HCEC 1CT (cell line): ENCODE measurements at places on chromosomes 3 and 15.

GRCh38 chr15:78997981-78998499 is 53.2 kb upstream of the CTSH start:
- DNase-seq: no peak

DNA sequence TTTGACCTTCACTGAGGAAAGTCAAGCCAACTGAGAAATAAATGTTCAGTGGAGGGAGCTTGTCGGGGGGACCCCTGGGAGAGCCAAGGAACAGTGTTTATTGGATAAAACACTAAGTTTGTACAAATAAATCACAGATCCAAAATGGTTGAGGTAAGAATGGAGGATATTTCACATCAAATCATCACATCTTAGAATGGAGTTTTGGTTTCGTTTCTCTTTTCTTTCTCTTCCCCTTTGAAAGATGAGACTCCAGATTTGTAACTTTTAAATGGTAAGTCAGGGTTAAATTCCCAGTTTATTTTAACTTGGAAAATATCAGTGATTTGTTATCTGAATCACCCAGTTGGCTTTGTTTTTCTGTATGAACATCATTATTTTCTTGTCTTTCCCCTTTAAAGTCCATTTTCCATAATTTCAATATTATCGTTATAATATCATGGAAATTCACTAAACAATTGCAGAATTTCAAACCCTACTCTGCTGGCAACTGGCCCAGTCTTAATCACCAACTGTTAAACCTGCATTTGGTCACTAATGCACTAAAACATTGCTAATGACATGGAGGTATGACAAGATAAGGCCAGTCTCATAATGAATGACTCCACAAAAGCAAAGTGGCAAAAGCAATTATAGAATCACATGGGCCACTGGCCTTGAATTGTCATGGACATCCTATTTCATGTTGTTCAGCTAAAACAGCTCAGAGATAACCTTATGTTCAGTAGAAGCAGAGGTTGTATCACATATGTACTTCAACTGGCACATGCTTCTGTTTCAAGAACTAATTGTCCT is 295.1 kb downstream of the SHOX2 start:
- DNase-seq: no peak

DNA sequence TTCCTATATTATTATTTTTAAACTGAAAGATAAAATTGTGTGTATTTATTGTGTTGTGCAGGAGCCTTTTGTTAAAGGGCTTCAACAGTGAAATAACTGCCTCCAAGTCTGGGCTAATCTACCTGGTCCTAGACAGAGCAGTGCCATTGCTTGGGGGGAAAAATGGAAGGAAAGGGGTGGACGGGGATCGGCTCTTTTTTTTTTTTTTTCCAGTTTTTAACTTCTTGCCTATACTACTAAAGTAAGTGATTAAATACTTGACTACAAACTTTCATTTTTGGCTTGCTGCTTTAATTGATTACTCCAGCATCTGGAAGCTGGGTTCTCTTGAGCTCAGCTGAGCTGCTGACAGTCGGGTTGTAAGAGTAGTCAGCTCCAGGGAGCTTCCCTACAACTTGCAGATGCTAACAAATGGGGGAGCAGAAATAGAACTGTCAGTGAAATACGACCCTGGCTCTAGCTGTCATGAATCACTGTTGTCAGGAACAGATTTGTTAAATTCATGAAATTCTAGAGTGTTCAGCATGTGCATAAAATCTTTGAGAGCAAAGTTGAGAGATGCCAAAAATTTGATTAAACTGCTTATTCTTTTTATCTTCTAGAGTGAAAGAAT is 276.7 kb downstream of the ROBO1 start:
- no peak for DNase-seq

GRCh38 chr3:188659449-188660090 is 505.6 kb downstream of the LPP start:
- no peak for DNase-seq

- DNase-seq: peak; percentile 62
Observed at GRCh38 chr3:99967796-99968195, 146.5 kb downstream of the FILIP1L start.

DNA sequence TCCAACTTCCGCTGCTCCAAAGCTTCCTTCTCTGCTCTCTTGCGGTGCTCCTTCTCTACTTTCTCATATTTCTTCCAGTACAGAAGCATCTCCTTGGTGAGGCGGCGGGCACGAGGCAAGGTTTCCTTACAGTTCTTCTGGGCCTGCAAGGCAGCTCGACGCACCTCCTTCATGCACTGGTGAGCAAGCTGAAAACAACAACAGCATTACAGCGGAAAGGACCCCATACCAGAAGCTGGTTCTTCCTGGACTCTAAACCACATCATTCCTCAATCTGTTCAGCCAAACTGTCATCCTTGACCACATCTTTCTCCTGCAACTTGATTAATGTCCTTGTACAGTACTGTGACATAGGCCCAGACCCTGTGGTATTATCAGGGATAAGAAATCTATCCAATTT is 36.4 kb downstream of the INO80 start:
- no peak for DNase-seq

DNA sequence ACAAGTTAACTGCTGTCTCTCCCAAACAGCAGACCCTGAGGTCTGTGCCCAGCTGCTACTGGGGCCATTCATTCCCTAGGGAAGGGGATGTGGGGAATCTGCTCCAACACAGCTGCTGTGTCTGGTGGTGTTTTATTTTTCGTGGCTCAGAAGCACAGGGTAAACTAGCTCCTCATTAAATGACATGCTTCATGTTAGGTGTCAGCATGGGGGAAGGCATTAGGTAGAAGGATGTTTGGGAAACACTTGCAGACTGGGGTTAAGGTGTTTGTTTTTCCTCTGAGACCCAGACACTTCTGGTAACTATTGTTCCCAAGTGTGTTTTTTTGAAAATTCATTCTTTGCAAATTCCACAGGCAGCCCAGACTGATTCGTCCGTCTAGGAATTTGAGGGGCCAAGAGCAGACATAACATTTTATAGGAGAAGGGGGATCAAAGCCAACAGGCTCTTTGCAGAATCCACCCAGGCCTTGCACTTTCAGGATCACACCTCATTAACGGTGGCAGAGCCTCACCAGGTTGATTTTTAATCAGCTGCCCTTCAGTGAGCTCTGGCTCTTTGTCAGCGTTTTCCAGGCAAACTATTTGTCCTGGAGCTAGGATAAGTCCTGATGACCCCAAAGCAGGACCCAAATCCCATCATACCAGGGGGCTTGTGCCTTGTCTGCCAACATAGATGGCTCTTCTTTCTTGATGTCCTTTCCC is 65.4 kb upstream of the ITGA11 start:
- DNase-seq: no peak

DNA sequence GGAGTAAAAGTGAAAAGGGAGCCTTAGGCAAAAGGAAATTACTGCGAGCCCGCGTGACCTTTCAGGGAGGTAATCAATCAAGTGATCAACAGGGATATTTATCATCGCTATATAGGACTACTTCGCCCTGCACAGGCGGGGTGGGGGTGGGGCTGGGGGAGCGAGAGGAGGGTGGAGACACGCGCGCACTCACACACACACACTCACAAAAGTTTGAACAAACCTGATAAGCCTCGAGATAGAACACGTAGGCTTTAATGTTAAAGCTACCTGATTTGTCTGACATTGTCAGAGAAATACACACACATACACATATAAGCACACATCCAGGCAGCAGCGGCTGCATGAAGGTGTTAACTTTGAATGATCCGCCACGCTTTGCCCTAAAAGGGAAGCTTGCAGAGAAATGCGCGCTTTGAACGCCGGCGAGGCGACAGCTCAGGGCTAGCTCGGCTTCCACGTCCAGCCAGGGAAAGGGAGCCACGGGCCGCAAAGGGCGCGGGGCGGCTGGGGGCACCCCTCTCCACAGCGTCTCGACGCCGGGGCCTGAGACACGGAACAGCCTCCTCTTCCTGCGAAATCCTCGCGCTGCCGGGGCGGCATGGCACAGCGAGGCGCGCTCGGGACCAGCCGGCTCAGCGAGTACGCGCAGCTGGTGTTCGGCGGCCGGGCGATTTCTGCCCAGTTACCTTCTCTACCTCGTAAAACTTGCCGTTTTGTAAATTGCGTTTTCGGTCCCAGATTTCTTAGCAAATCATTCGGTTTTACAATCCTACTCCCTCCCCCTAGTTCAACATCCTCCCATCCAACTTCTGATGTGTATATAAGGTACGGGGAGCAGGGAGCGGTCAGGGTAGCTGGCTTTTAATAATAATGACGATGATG is 4.8 kb upstream of the MECOM start:
- no peak for DNase-seq
